ENCODE measurements at places on chromosomes 7 and 10.

DNA sequence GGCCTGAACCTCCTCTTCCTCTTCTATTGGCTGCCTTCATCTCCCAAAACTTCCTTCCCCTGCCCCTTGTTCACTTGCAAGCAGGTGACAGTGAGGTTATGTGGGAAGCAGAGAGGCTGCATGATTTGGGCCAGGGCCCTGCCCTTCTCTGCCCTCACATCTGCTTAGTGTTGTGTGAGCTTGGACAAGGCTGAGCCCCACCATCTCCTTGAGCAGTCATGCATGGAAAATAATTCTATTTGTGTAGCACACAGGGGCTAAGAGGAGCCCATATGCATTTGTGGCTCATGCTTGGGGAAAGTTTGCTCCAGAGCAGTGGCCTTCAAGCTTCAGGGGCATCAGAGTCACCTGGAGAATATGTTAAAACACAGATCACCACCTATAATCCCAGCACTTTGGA is 26.8 kb upstream of the AQP1 start:
- DNase-seq: no peak

DNA sequence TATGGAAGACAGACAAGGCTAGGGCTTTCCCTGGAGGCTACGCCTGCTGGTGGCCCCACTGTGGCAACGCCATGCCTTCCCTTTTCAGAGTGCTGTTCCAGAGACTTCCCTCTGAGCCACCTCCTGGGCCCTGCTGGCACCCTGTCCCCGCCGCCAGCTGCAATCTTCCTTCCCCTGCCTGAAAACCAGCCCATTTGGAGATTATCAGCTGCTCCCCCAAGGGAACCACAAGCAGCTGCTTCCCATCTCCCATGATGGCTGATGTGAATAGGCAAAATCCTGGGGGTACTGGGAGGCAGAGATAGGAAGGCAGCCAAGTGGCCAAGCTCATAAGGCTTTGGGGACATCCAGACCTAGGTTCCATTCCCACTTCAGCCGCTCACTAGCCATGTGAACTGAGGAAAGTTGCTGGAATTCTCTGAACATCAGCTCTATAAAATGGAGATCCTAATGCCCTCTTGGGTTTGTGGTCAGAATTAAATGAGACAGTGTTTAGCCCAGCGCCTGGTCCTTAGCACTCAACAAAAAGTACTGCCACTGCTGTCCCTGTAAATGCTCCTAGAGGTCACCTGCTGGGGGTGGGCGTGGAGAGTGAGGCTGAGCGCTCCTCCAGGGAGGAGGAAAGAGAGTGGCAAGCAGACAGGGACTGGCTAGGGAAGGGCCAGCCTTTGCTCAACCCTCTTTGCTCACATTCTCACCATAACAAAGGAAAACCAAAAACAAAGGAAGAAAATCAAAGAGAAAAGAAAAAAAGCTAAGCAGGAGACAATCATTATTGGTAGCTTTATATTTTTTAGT is 5.9 kb downstream of the TSPAN33 start:
- DNase-seq: no peak

DNA sequence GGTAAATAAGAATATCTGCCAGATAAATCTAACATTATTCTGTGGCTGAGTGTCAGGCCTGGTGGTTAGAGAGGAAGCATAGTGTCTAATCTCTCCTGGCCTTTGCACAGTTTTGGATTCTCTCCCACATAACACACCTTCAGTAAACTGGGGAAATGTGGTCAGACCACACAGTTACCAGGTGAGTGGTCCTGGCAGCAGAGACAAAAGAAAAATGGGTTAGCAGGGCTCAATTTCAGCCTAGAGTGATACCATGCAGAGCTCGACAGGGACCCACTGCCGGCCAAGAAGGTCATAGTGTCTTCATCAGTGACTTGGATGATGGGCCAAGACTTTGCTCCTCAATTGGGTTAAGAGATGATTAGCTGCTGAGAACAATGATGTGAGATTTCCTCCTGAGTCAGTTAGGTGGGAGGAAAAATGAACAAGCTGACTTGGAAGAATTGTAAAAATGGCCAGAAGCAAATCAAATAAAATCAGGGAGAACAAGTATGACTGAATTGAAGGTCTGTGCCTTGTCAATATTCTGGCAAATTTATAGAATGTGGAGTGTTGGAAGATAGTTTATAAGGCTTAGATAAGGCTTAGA is 69.2 kb upstream of the EFCAB10 start:
- DNase-seq: no peak

DNA sequence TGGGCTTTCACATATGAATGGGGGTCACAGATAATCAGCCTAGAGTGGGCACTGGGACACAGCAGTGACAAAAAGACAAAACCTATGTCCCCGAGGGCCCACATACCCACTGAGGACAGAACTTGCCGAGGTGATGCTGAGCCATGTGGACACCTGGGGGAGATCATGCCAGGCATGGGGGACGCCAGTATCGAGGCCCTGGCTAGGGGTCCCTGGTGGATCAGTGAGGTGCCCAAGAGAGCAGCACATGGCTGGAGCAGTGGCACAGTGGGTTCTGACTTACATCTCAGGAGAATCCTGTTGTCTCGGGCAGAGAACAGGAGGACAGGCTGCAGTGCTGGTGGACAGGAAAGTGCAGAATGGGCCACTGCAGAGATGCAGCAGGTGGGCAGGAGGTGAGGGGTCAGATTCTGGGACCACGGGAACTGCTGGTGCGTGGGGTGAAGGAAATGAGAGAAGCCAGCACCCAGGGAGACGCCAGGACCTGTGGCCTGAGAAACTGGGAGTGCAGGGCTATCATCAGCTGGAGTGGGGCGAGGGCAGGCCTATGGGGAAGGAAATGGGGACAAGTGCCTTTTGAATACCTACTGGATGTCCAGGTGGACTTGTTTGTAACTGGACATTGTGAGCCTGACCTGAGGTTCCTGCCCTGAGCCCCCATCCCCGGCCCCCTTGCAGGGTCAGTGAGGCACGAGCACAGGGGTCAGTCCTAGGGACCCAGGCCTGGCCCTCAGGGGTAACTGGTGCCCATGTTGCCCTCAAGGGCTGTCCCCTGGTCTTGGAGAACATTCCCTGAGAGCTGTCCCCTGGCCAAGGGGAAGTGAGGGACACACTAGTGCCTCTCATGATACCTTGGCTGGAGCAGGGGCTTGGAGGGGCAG is 91.2 kb upstream of the RET start:
- no peak for DNase-seq

- no peak for DNase-seq
Measured at GRCh38 chr10:117075064-117075463, 63.0 kb downstream of the VAX1 start.

DNA sequence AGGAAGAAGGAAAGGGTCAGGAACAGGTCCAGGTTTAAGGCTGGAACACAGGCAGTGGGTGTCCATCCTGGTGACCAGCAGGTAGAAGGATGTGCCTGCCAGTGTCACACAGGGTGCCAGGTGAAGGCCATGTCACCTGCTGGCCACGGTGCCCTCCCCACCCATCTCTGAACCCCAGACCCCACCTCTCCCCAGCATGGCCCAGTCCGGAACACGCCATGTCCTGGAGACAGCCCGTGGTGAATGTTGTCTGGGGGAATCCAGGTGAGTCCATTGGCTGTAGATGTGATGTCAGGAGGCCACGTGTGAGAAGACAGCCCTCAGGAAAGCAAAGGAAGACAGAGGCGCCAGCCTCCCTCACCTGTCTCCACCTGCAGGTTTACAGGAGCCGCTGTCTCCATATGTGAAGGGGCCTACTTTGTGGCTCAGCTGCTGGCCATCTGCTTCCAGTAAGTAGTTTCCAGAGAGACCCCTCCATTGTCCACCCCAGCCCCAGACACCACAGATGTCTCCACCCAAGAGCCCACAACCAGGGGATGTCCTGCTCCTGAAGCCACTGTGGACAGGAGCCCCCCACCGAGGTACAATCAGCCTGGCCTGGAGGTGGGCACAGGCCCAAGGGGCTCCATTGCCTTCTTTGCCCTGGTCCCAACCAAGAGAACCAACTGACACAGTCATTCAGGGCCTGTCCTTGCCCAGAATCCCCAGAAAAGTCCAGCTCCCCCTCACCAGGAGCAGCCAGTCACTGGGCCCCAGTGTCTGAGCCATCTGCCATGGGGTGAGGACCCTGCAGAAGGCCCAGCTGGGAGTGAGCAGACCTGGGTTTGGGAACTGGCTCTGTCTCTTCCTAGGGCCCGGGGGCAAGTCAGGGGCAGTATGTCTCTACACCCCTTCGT is 20.7 kb downstream of the TMEM72 start:
- DNase-seq: no peak

- DNase-seq: no peak
Measured at GRCh38 chr10:87869773-87870551, 6.5 kb downstream of the PTEN start.

Data from fibroblast of skin of left biceps (primary cell).